ENCODE measurements at places on chromosomes 13 and 19. TPM values are rescaled to one million over a fixed set of nuclear protein-coding genes. Genes with fewer than 3 reads are reported as not detected.

The CYP2A6 gene
- not detected for total RNA-seq

The HSD11B1L gene
- total RNA-seq, result 3.7 TPM

The IFI30 gene
- total RNA-seq, result 4.5 TPM

The MED4 gene
- total RNA-seq, result 39.3 TPM

The CKM gene
- total RNA-seq, result not detected

The CDC42EP5 gene
- 54.7 TPM for total RNA-seq
